Activated gamma-delta T cell (primary cell): ENCODE measurements at places on chromosomes 2 and 18.

GRCh38 chr18:56003720-56004088 lies 415.7 kb upstream of the TCF4 start:
- DNase-seq, result no peak

GRCh38 chr2:231663458-231664212 lies 44.7 kb upstream of the PTMA start:
- DNase-seq, result no peak

DNA sequence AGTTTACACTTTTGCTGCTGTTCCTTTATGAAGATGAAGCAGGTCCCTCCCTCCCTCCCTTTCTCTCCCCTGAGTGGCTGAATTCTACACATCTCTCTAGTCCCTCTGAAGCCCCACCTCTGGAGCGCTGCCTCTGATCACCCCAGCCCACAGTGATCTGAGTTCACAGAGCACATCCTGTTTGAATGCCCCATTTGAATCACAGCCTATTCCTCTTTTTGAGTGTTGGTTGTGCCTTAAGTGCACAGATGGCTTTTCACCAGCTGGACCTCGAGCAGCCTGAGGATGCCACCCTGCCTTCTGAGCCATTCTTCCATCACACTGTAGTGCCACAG lies 87.1 kb downstream of the ITGB1BP1 start:
- DNase-seq, result no peak

DNA sequence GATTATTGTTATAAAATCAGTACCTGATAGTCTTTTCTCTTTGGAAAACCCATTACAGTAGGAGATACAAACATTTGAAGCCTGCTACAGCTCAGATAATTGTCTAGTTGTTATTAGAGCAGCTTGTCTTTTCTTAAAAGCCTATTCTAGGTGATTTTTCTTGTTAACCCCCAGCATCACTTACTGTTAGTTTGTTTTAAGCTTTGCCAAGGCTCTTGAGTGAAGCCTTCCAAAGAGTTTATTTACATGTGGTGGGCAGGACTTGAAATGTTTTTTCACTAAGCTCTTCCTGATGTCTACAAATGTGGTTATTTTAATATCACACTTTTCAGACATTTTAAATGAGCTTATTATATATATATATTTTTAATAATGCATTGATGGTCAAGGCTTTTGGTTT lies 791.3 kb downstream of the PLCL1 start:
- no peak for DNase-seq

DNA sequence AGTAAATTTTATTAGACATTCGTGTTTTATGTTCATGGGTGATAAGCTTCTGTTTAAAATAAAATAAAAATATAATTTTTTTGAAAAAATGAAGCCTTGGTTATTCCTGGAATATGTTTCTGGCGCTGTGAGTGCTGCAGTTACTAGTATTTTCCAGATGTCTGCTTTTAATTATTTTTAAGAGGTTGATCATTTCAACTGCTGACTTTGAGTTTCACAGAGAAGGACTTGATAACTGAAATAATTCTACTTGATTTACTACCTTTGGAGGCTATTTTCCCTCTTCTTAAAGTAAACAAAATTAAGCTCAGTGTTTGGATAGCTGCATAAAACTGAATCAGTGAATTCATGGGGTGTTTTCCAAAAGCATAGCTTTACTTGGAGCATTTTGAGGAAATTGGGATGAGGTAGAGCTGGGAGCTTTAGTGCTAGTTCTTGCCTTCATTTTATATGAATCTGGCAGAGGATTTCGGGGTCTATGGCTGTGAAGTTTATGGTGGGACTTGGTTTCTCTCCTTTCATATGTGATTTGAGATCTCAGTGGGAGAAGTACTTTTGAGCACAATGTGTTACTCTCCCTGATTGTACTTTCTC lies 666.5 kb downstream of the DCDC2C start:
- no peak for DNase-seq

DNA sequence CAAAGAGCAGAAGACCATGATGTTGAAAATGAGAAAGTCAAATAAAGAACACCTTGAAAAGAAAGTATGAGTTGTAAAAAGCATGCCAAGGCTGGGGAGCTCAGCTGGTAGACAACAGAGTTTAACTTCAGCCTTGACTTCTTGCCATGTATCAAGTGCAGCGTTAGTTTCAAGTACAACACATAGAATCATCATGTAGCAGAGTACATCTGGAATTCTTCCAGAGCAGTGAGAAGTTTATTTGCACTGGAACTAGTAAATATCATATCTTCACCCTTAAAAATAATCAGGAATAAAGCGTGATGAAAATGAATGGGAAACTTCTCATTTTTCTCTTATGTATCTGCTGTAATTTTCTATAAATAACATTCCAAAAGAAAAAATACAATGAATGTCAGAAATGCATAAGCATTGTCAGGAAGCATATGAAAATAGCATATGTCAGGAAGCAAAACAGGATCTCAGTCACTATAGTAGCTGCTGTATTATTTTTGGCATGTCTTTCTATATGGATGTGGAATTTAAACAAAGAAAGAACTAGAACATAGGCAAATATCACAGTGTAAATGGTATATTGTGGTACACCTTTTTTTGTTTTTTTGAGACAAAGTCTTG lies 10.1 kb upstream of the SULT1C4 start:
- DNase-seq, result no peak

- no peak for DNase-seq
Observed at GRCh38 chr2:127864877-127865276, 6.9 kb upstream of the POLR2D start.

- no peak for DNase-seq
Observed at GRCh38 chr2:106176446-106177099, 17.5 kb downstream of the UXS1 start.

- DNase-seq, result no peak
Observed at GRCh38 chr18:59640721-59641120, 56.5 kb downstream of the CCBE1 start.

DNA sequence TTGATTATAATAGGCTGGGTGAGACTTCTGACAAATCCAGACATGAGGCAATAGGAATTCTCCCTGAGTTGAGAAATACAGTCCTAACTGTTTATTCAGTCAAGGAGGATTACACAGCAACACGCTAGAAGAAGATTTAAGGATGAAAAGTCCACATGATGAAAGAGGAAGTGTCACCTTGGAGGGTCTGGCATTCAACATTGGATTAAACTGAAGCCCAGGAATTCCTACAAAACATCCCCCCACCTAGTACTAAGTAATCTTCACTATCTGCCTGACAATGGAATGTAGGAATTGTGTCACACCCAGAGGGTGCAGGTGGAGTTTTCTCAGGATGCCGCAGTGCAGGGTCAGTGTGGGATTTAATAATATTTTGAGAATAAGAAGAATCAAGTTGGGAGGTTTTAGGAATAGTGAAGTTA lies 142.4 kb downstream of the SOCS6 start:
- DNase-seq, result no peak

GRCh38 chr2:215617060-215617824 lies 181.4 kb upstream of the FN1 start:
- no peak for DNase-seq

GRCh38 chr2:43831543-43832294 lies 6.9 kb downstream of the ABCG5 start:
- DNase-seq, result no peak

- no peak for DNase-seq
Observed at GRCh38 chr2:29044459-29044858, 29.9 kb downstream of the PCARE start.

GRCh38 chr2:134875309-134875708 lies 36.9 kb downstream of the ACMSD start:
- no peak for DNase-seq

DNA sequence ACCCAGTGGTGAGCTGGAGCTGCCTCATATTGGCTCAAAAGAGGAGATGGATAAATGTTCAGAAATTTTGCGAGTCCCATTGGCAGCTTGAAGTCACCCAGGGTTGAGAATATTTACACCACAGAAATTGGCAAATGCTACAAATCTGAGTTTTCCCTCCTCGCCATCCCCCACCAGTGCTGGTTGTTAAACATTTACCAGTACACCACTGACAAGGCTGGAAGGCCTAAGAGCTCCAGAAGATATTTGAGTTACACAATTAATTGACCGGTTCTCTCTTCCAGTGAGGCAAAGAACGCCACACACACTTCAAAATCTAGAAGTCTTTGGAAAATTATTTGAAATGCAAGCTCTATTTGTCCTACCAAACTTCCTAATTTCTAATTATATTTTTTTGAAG lies 47.5 kb upstream of the ATIC start:
- no peak for DNase-seq

GRCh38 chr2:57698935-57699449 lies 347.6 kb upstream of the VRK2 start:
- DNase-seq, result no peak

GRCh38 chr2:50674876-50675275 lies 357.1 kb downstream of the NRXN1 start:
- DNase-seq, result no peak

DNA sequence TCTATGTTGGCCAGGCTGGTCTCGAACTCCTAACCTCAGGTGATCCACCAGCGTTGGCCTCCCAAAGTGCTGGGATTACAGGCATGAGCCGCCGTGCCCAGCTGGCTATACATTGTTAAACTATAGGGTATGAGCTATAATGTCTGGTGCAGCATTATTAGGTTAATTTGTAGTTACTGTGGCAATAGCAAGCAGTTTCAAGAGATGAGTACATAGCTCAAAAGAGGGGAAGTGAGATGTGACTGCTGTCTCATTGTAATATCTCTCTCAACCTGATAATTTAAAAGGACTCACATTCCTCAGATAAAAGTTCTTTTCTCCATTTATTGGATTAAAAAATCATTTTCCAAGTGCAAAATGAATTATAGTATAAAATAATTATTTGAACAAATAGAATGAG lies 116.4 kb downstream of the INO80D start:
- no peak for DNase-seq

DNA sequence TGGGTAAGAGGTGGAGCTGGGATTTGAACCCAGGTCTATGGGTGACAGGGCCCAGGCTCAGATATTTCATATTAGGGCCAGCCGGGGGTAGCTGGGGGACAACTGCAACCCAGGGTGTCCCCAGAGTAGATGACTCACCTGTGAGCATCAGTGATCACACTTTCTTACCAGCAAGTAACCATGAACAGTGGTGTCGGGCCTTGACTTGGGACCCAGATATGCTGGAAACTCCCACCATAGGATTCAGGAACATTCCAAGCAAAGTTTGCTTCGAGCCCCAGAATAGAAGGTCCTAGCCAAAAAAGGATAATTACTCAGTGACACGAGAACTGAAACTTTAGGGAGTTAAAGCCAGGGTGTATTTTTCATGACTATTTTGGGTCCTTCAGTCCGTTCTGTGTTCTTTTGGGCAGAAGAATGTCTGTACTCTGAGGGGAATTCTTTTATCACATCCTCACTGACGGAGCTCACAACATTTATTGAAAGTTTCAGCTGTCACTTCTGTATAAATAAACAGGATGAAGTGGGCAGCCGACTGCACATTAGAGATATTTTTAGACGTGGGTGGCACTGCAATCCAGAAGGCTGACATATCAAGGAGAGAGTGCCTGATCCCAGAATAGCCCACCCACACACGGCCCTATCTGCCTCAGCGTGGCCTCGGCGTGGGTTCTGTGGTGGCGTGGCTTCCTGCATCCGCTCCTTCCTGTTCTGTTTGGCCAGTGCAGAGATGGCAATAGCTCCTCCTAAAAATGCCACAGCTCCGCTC lies 45.6 kb downstream of the RAMP1 start:
- no peak for DNase-seq

- DNase-seq, result peak; percentile 39
Observed at GRCh38 chr2:69830045-69830905, 815 bp downstream of the GMCL1 start.

GRCh38 chr2:130720528-130720927 lies 8.3 kb upstream of the GPR148 start:
- DNase-seq, result no peak

DNA sequence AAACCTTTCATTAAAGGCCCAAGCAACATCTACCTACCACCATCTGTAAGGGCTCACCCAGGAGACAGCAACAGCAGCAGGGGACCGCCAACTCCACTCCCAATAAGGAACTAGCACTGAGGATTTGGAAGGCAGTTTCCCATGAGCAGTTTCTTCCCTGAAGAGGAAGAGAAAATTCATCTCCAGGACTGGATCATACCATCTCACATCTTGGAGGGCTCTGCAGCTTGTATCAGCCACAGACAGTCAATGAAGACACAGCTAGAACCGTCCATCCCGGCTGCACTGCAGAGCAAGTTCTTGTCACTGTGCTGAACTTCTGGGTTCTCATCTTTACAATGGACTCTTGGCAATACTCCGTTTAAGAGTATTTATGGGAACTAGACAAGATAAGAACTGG lies 2.8 kb upstream of the GYPC start:
- no peak for DNase-seq

DNA sequence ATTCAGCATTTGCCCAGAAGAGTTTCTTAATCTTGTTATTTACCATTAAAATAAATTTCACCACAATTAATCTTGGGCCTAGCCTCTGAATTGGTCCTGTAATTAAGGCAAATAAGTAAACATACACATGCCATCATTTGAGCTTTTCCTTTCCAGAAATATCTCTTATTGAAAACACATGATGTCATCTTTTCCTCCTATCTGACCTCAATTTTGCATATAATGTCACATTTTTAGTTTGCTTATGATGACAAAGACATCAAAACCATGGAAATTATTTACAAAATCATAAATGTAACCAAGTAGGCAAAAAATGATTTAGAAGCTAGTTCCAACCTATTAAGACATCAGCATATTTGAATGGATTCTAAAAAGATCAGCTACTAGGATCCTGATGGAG lies 915.5 kb downstream of the ERBB4 start:
- no peak for DNase-seq

DNA sequence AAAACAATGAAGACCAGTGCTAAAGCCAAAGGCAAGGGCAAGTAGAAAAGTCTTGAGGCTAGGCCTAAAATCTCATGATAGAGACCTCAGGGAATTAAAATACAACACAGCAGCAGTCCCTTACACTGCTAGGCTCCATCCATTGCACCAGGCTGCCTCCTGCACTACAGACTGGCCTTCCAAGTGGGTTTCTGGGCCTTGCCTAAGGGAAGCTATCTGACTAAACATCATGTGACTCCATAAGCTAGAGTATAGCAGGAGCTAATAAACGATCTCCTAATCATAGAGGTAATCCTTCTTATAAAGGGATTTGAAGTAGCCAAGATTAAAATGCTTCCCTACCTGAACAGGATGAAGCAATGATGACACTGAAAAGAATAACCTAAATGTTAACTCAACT lies 77.6 kb upstream of the NFU1 start:
- no peak for DNase-seq

GRCh38 chr18:23738151-23738550 lies 48.9 kb downstream of the LAMA3 start:
- DNase-seq, result no peak

GRCh38 chr2:74458938-74459363 lies 713 bp downstream of the WBP1 start:
- DNase-seq, result no peak

DNA sequence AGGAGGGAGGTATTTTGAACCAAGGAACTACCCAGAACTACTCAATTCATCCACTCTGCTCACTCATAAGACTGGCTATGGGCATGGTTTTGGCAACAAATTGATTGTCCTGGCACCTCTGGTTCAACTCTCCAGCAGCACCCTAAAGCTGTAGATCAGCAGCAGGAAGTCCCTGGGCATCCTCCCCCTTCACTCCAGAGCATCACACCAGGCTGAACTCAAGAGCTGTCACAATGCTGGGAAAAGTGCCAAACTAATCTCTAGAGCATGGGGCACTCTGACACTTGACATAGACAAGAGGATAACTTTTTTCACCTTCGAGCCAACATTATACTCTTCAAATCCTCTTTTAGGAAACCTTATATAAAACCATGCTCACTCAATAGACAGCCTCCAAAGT lies 154.1 kb upstream of the RBBP8 start:
- no peak for DNase-seq
